ENCODE measurements at places on chromosomes 16 and 17.

DNA sequence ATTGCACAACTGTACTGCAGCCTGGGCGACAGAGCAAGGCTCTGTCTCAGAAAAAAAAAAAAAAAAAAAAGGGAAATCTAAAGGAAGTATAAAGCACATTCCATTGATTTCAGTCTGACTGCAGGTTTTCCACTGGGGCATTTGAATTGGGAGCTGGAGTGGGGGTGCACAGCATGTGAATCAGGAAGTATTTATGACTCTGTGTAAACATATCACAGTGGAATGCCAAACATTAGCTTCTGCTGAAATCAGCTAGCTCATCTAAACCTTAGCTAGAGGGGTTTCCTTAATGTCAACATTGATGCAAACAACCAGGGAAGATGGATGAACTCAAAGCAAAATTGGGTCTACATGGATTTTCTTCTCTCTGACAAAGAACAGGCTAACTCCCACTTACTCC lies 641.0 kb upstream of the EEF2KMT start:
- DNase-seq: no peak

DNA sequence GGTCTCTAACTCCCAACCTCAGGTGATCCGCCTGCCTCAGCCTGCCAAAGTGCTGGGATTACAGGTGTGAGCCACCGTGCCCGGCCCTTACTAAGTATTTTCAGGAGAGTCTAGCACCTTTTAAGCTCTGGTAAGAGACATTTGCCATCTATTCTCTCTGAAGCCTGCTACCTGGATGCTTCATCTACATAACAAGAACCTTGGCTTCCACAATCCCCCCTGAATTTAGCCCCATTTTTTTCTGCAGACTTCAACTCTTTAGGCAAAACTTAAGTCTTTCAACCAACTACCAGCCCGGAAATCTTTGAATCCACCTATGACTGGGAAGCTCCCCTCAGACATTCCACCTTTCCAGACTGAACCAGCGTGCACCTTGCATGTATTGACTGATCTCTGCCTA lies 14.0 kb upstream of the UBE2I start:
- DNase-seq: no peak

GRCh38 chr16:79823639-79824038 lies 223.1 kb upstream of the MAF start:
- DNase-seq: no peak

DNA sequence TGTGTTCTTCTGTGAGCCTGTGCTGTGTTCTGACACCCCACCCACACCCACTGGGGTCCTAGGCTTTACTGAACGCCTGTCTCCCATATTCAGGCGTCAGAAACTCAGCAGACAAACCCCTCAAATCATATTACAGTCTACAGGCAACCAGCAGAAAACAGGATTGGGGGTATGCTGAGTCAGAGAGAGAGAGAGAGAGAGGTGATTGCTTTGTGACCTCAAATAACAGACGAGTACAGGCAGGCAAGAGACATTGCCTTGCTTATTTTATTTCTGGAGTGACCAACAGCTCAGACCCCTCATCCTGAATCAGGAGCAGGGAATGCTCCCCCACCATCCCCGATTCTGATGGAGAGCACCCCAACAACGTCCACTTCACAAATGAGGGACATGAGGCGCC lies 473.9 kb downstream of the PMP22 start:
- DNase-seq: no peak

DNA sequence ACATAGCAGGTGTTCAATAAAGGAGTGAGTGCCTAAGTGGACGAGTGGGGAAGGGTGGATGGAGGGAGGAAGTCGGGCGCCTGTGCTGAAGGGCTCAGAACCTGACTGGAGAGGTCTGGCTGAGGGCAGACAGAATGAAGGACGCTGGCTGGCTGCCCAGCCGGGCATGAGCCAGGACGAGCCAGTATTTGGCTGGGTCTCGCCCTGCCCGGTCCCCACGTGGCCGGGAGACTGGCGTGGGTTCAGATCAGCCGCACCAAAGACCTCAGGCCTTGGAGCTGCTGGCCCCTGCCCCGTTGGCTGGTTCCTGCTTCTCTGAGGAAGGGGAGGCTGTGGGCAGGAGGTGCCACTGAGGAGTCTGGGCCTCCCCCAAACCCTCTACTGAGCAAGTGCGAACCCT lies 79.8 kb downstream of the ENGASE start:
- no peak for DNase-seq

All from CD4-positive, alpha-beta T cell treated with Interleukin-21 for 1 hour (primary cell).